Fibroblast of skin of scalp (primary cell): ENCODE measurements at places on chromosomes 7 and 10.

GRCh38 chr7:114048386-114049235, 129.8 kb upstream of the PPP1R3A start:
- peak; percentile 17 for DNase-seq

- DNase-seq, result no peak
Observed at GRCh38 chr10:17464545-17464944, 10.2 kb upstream of the ST8SIA6 start.

DNA sequence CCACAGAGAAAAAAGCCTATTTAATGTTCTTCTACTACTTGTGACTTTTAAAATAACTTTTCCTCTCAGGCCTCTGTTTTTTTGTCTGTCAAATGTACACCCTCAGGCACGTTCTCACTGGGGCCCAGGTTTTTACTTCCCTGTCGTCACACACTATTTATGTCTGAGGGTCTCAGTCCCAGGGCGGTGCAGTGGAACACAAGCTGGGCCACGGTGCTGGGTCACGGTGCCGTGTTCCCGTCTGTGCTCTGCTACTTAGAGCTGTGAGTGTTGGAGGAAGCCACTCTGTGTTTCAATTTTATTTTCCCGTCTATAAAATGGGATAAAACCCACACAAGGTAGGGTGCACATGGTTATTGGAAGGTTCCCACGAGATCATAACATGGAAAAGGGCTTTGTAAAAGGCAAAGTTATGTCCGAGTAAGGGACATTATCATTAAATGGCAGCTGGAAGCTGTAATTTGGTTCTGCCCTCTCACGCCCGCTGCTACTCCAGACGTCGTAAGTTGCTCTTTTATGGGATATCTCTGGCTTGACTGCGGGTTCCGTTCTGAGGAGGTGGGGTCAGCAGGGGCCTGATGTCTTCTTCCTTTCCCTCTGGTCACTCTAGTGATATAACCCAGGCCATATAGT, 25.2 kb downstream of the ZNF775 start:
- no peak for DNase-seq

DNA sequence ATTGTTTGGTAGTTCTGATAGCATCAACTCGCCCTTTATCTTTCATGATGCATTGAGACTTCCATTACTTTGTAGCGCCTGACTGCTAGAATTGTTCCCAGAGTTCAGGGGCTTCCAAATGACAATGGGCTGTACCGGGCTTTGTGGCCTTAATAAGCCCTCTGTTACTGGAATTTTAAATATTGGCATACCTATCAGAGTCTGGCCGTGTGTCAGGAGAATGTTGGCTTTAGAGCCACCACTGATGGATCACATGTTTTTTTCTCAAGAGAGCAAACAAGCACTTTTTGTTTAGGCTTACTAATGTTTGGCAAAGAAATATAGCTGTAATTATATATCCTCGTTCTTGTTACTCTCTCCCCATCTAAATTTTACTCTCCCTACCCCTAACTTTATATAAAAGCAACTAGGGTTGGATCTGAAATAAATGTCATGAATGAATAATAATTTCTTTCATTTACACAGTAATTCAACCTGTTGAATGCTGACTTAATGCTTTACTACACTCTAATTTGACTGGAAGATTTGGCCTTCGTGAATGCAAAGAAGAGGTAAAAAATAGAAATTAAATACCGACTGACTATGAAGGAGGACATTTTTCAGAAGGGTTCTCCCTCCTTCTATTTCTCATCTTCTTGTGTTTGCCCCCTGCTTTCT, 396.7 kb downstream of the AUTS2 start:
- DNase-seq, result no peak

GRCh38 chr10:124740369-124741280, 3.6 kb downstream of the FAM53B start:
- no peak for DNase-seq

DNA sequence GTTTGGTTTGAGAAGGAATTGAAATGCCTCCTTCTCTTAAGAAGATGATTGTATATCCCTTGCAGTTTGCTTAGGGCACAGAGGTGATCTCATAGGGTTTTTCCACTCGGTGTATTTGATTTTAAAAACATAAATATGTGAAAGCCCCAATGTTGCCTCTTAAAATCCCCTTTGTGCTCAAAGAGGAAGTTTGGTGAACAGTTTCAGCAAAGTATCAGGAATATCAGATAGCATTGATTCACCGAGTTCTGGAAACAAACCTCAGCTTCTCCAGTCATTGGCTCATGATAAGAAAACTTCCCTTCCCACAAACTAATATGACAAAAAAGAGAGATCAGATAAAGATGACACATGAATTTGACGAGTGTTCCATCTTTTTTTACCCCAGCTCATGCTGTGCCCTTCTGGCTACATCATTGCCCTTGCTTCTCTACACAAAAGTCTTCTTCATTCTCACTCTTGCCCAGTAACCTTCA, 20.1 kb upstream of the SMNDC1 start:
- no peak for DNase-seq

DNA sequence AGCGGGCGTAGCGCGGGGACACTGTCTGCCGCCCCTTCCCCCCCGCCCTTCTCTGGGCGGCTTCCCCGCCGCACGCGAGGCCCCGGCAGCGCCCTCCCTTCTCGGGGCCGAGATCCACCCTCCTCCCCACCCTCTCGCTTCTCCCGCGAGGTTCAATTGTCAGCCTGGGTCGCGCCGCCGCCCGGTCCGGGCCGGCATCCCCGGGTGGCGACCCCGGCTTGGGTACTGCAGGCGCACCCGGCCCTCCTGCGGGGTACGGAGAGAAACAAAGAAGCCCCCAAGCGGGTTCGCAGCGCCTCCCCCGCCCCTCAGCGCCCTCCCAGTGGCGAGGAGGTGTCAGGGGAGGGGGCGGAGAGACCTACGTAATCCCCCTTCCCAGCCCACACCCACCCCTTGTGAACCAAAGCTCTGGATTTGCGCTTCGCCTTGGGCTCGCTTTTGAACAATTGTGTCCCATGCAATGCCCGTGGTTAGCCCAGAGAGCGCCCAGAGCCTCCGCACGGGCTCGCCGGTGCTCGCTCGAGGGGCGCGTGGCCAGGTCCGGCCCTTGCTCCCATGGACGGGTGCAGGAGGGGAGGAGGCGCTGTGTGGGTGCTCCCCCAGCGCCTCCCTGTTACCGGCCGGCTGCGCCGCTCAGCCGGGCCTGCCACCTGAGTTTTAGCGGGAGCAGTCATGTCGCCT, 634 bp downstream of the HECW1 start:
- peak; percentile 84 for DNase-seq

DNA sequence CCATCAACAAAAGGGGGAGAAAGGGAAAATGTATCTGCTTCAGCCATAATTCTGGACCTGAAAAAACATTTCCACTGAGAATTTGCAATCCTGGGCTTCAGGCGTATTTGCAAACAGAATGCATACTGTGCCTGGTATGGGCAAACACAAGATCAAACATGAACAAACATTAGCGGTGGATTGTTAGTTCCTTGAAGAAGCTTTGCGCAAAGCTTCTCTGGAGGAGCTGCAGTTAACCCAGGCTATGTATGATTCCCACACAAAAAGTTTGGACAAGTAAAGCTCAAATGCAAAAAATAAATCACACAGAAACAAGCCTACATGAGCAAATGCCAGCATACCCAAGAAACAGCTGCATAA, 20.4 kb upstream of the HILPDA start:
- DNase-seq, result no peak

DNA sequence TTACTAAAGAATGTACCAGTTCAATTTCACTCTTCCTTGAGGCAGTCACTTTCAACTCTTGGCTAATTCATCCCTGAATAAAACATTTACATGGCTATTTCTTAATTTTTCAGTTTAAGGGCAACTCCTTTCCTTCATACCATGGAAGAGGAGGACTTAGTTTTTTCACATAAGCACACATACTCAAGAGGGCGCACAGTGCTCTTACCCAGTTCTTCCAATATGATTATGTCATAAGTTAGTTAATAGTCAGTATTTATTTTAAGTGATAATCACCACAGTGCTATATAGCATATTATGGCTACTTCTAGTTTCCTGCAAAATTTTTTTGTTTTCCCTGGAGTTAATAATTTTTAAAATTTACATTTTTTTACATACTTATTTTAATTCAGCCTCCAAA, 58.6 kb downstream of the SND1 start:
- DNase-seq, result no peak

- peak; percentile 99 for DNase-seq
Observed at GRCh38 chr7:2175514-2175913, 57.2 kb downstream of the MAD1L1 start.

- DNase-seq, result no peak
Observed at GRCh38 chr7:49580000-49580399, 193.4 kb upstream of the VWC2 start.

DNA sequence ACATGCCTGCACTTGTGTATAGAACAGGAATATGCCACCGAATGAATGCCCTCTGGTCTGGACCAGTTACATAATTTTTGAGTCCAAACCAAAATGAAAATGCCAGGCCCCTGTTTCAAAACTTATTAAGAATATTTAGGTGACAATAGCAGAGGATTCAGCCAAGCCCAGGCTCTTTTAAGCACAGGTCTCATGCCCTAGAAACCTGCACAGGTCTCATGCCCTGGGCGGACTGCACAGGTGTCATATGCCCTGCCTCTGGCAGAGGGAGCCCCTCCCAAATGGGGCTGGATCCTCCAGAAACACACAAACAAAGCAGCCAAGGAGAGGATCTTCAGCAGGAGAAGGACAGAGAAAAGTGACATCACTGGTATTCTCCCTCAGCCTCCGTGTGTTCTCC, 605.4 kb upstream of the NRP1 start:
- no peak for DNase-seq

DNA sequence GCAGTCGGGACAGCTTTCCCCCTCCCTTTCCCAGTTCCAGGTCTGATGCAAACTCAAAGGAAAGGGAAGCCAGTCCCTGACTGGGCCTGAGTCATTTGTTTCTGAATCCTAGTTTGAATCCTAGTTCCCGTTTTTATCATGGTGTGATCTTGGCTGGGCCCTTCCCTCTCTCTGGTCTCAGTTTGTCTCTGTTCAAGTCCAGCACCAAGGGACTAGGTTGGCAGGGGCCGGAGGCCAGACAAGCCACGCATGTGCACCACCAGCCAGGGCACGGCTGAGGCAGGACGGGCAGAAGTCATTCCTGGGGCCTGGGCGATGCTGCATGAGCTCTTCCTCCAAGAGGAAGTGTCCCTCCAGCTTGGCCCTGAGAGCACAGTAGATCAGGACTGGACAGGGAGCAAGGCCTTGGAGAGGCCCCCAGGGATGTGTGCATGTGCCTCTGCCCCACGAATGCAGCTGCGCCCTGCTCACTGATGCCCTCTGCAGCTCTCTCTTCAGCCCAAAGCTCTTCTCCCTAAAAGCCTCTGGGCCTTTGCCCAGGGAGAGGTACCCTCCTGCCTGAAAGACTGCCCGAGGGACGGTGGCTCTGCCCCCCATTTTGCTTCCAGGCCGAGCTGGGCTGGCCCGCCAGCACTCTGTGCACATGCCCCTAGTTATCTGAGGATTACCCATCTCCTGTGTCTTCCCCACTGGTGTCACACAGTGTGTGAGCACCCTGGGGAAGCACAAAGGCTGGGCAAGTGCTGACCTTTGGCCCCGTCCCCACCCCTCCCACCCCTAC, 86.7 kb downstream of the ZMIZ1 start:
- DNase-seq, result peak; percentile 60

DNA sequence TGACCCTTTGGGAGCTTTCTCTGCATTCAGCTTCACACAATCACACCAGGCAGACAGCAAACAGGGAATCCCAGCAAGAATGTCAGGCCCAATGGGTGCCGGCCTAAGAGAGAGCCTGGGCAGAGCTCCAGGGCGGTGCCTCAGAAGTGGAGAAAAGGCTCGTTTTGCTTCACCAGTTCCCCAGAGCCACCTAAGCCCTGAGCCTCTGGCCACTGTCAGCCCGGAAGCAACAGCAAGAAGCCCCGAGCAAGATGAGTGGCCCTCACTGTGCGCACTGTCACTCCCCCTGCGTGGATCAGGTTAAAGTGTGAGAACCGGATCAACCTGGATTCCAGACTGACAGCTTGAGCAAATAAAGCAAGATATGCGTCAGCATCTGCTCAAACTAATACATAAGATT, 14.7 kb downstream of the CNPY1 start:
- DNase-seq, result no peak

GRCh38 chr10:52573347-52573746, 199.2 kb downstream of the MBL2 start:
- DNase-seq, result no peak

GRCh38 chr10:63637901-63638327, 116.7 kb downstream of the REEP3 start:
- DNase-seq, result no peak

DNA sequence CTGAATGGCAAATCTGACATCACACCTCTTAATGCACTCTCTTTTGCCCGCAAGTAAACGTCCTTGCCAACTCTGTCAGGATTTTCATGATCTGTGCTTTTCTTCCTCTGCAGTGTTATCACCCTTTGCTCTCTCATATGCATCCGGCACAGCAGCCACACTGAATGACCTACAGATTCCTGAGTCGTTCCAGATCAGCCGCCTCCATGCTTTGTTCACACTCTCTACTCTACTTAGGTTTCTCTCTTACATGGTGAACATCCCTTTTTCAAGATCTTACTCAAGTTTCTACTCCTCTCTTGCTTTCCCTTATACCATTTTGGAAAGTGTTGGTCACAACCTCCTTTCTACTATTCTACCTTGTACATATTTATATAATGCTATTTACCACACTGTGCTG, 127.7 kb upstream of the AOAH start:
- no peak for DNase-seq

- DNase-seq, result no peak
Observed at GRCh38 chr7:1255080-1255816, 22.6 kb downstream of the UNCX start.

DNA sequence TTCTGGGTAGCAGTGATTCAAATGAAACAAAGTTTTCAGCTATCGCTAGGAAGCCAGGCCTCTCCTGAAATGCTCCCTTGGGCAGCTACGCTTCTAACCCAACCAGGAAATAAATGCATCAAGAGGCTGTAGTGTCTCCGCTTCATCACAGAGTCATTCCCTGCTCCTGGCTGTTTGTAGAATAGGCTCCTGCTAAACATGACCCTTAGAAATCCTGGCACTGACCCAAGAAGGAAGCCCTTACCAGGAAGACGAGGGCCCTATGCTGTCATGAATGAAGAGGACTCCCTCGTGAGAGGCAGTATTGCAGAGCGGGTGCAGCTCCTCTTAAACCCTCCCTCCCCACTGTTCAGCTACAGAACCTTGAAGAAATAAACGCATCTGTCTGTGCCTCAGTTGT, 48.3 kb downstream of the NOD1 start:
- DNase-seq, result no peak

DNA sequence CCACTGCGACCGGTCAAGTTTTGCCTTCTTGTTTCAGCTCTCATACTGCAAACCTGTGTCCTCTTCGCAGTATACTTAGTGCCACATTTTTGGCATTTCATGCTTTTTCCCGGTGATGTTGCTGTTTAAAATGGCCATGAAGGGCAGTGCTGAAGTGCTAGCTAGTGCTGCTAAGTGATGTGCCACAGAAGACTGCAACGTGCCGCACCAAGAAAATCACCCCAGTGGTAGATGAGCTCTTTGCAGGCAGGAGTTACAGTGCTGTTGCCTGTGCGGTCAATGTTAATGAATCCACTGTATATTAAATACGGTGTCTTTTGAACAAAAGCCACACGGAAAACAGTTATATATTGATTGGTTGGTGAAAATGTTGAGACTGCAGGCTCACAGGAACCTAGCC, 120.3 kb downstream of the ANLN start:
- DNase-seq, result no peak
